Midbrain (tissue), 1 donor: ENCODE measurements at places on chromosomes 11 and 22.

DNA sequence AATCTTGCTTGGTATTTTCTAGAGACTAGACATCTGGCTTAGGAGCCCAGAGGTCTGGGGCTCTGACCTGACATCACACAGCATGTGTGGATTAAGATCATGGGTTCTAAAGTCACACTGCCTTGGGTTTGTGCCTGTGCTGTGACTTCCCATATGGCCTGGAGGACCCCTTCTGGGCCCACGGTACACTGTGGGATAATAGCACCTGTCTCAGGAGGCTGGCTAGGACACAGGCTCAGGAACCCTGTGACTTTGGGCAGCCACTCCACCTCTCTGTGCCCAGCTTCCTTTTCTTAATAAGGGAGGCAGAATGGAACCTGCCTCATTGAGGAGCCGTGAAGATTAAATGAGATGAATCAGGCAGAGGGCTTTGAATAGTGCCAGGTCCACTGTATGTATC, 99.2 kb upstream of the B3GAT1 start:
- DNase-seq, result no peak

- DNase-seq, result no peak
Measured at GRCh38 chr11:131888230-131888855, 517.9 kb downstream of the NTM start.

DNA sequence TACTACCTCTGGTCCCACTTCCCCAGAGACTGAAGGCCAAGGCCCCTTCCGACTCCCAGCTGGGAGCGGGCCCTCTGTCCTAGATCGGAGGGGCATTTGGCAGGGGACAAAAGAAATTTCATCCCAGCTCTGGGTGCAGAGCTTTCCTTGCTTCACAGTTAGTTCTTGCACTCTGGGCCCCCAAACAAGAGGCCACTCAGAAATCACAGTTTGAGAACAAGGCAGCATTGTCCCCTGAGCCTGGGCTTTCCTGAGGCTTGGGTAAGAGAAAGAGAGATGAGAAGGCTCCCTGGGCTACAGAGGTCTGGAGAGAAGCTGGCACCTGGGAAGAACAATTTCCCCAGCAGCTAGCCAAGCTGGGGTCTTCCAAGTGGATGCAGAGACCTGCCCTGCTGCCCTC, 71.8 kb upstream of the NCAM1 start:
- peak; percentile 78 for DNase-seq

DNA sequence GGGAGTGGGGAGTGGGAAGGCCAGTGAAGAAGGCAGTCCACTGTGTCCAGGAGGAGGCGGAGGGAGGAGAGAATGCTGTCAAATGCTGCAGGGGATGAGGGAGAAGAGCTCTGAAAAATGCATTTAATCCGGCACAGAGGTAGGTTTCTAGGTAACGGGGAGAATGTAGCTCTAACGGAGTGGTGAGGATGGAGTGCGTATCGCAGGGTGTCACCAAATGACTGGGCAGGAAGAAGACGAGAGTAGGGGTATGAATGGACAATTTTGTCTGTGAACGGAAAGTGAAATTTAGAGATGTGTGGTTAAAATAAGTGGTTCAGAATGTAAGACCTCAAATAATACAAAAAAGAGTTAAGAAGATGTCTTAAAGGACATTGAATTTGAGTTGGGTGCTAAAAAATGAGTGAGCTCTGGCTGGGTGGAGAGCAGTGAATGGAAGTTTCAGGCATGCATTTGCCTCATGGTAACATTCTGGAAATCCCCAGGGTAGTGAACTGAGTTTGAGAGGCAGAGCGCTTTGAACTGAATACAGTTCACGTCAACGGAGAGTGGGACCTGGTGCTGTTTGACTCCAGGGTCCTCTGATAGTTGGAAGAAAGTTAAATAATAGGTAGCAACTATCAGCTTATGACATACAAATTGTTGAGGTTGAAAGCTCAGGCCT, 81.3 kb upstream of the CADM1 start:
- DNase-seq, result no peak

- no peak for DNase-seq
Measured at GRCh38 chr11:28461338-28461737, 353.1 kb downstream of the METTL15 start.

DNA sequence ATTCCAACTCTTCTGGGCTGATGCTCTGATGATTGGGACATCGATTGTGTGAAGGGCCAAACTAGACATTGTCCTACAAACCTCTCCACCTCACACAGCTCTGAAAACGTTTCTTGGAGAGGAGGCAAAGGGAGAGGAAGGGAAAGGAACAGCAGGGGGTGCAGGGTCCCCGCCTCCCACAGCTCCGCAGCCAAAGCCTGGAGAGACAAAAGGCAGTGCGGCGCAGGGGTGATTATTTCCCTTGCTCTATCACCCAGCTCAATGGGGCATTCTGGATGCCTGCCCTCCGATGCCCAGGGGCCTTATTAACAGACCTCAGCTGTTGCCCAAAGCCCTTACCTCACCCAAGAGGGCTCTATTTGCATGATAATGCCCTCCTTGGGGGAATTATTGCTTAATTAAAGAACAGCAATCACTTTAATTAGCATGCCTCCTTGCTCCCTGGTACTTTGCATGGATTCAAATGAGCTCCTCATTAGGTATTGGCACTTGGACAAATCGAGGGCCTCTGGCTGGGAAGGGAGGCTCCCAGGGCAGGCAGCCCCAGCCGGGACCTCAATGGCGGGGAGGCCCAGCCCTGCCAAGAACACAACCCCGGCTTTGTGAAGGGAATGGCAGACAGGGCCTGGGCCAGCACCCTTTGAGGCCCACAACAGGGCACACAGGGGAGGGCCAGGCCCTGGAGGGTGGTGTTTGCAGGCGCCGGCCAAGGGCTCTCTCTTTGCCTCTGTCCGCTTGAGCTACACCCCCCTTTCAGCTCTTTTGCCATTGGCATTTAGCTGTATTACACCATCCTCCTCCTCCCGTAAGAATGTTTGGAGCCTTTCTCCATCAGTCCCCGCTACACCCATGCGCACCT, 19.8 kb upstream of the CDON start:
- peak; percentile 64 for DNase-seq

DNA sequence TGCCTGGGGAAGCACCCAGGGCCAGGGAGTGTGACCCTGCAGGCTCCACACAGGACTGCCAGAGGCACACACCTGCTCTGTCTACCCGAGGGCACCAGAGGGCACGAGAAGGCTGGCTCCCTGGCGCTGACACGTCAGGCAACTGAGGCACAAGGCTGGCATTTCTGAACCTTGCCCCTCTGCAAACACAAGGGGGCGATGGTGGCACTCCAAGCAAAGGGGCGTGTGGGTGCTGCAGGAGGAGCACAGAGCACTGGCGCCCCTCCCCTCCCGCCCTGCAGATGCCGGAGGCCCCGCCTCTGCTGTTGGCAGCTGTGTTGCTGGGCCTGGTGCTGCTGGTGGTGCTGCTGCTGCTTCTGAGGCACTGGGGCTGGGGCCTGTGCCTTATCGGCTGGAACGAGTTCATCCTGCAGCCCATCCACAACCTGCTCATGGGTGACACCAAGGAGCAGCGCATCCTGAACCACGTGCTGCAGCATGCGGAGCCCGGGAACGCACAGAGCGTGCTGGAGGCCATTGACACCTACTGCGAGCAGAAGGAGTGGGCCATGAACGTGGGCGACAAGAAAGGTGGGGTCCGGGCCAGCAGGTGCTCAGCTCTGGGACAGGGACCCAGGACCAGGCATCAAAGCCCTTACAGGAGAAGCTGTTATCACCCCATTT, 20.8 kb upstream of the TXNRD2 start:
- peak; percentile 81 for DNase-seq
